ENCODE measurements at places on chromosomes 5 and 9.

- no peak for DNase-seq
These were observed 77.5 kb downstream of the CEMIP2 start for GRCh38 chr9:71690689-71691435.

DNA sequence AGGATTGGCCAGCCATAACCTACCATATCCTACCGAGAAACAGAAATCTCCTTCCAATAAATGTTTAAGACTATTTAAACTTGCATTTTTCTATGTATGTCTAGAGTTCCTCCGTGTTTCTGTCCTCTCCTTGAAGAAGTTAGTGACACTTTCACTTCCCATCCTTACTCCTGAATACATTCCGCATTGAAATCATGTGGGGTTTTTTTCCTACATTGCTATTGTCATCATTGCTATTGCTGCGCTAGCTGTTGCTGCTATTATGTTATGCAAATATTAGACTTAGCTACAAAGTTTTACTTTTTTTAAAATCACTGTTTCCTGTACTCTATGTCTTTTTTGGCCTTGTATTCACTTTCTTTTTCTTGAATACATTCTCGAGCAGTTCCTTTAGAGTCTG is 83.3 kb upstream of the NEK6 start:
- no peak for DNase-seq

DNA sequence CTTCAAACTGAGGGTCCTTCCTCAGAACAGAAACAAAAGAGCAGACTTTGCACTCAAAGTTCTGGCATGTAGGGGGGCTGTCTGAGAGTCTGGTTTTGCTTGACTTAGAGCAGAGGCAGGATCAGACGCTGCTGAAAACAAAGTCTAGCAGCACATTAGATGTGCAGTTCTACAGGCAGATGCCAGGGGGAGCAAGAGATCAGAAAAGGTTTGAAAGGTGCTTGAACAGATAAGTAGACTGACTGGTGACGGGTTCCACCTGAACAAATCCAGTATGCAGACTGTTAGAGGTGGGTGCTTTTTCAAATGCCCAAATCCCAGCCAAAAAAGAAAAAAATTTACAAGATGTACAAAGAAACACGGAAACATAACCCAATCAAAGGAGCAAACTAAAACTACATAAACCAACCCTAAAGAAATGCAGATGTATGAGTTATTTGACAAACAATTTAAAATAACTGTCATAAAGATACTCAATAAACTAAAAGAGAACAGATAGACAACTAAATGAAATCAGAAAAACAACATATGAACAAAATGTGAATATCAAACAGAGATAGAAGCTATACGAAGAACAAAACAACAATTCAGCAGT is 194.7 kb upstream of the FREM1 start:
- DNase-seq, result peak; percentile 6

- DNase-seq, result no peak
These were observed 1.2 kb downstream of the SURF4 start for GRCh38 chr9:133374612-133375115.

DNA sequence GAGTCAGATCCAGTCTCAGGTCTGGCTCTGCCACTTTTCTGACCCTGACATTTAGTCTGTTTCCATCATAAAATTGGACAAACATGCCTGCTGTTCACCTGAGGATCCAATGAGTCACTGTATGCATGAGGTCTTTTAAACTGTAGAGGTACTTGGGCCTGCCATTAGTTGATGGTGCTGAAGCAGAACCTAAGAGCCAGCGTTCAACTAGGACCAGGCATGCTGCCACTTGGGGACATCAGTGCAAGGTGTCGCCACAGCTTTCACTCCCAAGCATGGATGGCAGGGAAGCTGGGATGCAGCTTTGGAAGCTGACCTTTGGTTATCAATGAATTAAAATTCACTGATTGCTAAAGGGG is 37.1 kb downstream of the NEUROG1 start:
- DNase-seq, result no peak

GRCh38 chr9:120289990-120290975 is 289.7 kb downstream of the CDK5RAP2 start:
- no peak for DNase-seq

DNA sequence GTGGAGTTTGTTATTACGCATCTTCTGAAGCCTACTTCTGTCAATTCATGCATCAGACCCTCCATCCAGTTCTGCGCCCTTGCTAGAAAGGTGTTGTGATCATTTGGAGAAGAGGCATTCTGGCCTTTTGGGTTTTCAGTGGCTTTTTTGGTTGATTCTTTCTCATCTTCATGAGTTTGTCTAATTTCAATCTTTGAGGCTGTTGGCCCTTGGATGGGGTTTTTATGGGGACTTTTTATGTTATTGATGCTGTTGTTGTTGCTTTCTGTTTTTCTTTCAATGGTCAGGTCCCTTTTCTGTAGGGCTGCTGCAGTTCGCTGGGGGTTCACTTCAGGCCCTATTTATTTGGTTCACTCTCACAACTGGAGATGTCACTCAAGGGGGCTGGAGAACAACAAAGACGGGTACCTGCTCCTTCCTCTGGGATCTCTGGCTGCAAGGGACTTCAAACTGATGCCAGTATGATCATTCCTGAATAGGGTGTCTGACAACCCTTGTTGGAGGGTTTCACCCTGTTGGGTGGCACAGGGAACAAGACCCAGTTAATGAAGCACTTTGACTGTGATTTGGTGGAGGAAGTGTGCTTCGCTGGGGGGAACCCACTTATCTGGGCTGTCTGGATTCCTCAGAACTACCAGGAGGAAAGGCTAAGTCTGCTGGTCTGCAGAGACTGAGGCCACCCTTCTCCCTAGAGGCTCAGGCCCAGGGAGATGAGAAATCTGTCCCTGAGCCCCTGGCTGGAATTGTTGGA is 226.7 kb upstream of the PTGER4 start:
- DNase-seq, result no peak

DNA sequence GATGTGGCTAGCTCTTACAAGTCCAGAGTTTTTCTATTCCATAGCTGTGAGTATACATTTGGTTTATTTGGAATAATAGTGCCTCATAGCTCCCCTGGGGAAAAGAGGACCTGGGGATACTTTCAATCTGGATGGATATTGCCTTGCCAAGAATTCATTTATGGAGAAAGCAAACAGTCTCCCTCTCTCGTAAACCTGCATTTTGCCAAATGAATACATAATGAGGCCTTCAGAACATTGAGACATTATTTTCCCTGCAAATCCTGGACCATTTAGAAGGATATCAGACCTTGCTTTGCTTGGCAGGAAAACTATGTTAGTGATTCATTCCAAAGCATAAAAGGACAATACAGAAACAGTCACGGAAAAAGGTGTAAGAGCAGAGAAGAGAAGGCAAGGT is 569.6 kb upstream of the BRINP1 start:
- DNase-seq, result no peak

DNA sequence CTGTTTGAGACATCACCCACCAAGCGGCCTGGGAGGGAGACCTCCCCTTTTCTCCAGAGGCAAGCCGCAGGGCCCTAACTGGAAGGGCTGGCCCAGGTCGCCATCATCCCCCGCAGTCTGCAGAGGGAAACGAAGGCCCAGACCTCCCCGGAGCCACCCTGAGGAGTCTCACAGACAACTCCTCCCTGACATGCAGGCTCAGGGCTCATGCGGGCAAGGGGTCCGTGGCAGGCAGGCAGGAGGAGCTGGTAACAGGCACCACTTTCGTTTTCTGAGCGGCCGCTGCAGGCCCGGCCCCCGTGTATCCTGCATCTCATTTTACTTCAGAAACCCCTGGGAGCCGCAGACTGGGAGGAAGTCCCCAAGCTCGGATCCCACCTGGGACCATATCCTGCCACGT is 192.0 kb upstream of the PPP1R26 start:
- DNase-seq, result no peak

- no peak for DNase-seq
These were observed 371.4 kb downstream of the NTRK2 start for GRCh38 chr9:85040821-85041465.

DNA sequence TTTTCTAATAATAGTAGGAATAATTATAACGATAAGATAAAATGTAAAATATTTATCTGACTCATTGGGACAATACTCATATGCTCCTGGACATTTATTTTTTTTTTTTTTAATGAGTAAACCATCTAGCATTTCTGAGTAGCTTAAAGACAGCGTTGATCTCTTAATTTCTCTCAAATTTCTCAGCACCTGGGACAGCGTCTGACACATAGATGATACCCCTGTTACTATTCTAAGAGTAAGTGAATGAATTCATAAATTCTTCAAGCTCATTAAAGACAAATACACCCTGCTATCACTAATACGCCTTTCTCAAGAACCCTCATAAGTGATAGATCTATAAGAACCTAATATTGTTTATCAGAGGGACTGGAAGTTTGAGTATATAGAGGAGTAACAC is 12.0 kb upstream of the HTR4 start:
- no peak for DNase-seq

DNA sequence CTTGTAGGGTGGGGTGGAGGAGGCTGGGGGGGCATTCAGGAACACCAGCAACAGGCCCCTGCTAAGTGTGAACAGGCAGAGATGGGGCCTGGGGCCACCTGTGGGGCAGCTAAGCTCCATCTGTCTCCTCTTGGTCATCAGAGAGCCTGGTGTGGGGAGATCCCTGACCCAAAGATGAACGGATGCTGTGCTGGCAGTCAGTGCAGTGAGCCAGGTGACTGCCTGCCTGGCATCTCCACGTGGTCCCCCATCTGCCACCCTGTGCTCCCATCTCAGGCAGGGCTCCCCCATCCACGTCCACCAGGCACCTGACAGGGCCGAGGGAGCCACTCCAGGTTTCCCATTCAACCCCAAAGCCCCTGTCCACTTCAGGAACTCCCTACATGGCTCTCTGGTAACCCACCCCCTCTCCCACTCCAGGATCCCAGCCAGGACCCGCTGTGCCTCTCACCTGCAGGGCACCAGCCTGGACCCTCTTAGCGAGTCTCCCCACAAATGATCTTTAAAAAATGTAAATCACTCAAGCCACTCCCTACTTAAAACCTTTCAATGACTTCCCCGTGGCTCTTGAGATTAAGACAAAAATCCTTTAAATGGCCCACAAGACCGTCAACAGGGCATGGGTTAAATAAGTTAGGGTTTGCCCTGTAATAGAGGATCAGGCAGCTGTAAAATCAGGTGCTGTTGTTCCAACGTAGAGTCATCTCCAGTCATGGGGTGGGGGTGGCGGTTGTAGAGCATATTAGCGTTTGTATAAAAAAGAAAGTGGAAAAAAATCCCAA is 60.8 kb downstream of the LMX1B start:
- DNase-seq, result no peak

GRCh38 chr5:145500710-145501109 is 334.4 kb downstream of the PRELID2 start:
- DNase-seq, result no peak

DNA sequence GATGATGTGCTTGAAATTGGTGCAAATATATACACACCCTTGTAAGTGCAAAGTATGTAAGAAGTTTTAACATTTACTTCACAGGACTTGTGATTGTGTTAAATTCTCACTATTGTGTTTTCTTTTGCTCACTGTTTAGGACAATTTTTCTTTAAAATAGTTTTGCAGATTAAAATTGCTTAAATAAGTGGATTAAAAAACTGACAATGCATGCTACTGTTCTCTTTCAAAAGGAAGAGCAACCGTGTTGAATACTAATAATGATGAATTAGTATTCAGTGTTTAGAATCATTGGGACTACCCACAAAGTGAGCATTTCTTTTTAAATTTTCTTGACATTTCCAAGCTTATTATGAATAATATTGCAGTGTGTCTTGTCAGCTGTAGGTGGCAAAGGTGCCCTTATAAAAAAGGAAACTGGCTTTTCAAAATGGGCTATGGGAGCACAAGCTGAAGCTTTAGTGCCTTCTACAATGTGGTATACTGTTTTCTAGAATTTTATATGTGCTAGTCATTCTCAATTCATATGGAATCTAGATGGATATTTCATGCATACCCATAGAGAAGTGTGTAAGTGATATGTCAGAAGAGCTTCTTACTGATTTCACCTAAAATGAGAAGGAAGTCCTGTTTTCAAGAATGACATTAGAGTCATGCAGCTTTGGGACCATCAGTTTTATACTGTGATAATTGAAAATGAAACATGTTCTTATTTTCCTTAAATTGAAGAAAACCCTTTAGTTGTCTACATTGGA is 35.4 kb downstream of the SREK1 start:
- DNase-seq, result no peak

DNA sequence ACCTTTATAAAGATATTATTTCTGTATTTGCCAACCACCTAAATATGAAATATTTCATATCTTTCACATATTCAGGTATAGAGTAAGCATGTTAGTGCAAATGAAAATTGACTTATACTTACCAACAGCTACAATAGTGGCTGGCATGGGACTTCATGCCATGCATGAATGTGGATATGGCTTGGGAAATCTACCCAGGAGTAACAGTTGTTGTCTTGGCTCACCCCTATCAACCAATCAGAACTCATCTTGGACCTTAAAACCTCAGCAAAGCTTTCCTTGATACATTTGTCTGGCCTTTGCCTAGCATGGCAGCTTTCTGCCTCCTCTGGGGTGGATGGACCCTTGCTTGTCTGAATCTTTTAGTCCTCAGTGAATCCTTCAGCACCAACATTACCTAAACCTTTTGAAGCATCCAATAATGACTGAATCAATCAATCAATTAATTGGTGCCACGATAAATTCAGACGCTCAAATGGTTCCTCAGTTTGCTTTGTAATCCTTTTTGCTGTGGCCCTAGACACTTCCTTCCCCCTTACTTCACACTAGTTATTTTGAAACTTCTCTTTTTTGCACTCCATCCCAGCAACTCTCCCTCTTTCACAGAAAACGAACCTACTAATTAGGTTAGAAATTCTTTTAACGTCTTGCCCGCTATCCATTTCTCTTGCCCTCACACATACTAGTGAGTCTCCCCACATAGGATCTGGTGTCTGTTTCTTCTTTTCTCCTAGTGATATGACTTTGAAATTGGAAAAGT is 132.3 kb upstream of the ZNF608 start:
- no peak for DNase-seq

GRCh38 chr9:113296796-113297558 is 6.2 kb downstream of the RNF183 start:
- no peak for DNase-seq

GRCh38 chr9:109417585-109418544 is 80.2 kb downstream of the PTPN3 start:
- DNase-seq, result no peak

Data from stimulated activated CD4-positive, alpha-beta T cell treated with anti-CD3 and anti-CD28 coated beads, Interleukin-1b, Interleukin-23, amount 100 ng/mL, for 1 hour (primary cell).